CD4-positive, alpha-beta memory T cell (primary cell): ENCODE measurements at places on chromosomes 11 and 22. TPM values are rescaled to one million over a fixed set of nuclear protein-coding genes. Genes with fewer than 3 reads are reported as not detected.

DNA sequence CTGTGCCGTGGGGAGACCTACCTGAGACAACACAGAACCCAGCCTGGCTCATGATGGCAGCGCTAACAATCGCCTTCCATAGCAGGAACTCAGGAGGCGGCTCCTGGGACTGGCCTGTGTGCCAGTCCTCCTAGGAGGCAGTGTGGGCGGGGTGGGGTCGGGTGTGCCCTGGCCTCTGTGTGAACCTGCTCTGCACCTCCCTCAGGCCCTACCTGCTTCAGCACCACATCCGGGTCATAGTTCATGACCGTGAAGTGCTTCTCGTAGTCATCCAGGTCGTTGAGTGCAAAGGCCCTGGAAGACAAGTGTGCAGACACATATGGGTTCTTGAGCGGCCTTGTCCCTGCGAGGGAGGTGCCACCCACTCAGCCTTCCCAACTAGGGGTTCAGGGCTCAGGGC is 15.3 kb downstream of the TTLL12 start:
- no peak for DNase-seq

DNA sequence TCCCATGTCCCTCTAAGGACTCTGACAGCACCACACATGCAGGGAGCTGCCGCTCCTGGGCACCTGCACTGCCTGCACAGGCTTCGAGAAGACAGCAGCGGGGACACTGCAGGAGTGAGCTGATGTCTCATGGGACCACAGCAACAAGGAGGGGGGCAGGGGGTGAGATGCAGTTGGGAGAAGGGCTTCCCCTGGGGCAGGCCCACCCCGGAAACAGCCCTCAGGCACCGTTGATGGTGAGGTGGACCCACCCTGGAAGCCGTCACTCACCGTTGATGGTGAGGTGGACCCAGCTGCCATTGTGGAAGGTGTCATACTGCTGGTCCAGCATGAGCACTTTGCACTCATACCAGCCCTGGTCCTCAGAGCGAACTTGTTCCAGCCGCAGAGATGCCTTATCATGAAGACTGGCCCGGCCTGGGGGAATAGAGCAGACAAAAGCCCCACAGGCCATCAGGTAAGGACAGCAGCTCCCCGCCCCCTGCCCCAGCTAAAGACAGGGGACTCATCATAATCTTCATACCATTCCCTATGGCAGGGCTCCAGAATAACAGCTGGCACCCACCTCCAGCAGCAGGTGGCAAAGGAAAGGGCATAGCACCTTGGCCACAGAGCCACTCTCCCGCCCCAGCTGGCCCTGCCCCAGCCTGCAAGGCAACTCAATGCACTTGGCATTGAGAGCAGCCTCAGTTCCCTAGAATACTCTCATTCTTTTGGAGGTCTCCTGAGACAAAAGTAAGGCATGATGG is 12.6 kb downstream of the IGSF9B start:
- DNase-seq = no peak

GRCh38 chr11:119210050-119210449 is 3.9 kb downstream of the CBL start:
- no peak for DNase-seq

DNA sequence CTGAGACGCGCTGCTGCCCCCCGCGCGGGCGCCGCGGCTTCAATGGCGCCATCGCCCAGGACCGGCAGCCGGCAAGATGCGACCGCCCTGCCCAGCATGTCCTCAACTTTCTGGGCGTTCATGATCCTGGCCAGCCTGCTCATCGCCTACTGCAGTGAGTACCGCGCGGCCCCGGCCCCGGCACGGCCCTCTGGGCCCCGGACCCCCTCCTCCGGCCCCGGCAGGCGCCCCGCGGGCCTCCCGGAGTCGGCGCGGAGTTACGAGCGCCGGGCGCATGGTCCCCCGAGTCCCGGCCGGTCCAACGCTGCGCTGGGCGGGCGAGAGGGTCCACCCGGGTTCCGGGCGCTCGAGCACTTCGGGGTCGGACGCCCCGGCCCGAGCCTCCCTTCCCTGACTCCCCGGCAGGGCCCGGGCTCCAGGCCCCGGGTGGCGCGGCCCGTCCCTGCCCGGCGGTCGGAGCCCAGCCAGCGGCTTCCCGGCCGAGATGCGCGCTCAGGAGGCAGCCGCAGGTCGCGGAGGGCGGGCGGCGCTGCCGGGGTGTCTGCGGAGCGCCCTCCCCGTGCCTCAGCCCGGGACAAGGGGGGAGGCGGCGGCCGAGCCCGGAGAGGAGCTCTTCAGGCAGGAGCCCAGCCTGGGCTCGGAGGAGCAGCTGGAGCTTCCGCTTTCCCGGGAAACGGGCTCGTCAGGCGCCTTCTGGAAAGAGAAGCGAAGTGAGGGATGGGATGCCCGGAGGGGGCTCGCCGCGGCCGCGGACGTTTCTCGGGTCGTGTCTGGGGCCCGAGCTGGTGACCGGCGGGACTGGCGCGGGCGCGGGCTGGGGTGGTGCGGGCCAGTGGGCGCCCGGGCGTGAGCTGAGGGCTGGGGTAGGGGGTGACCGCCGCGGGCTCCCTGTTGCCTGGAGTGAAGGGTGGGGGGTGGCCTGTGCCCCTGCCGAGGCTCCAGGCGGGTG is 1337.8 kb downstream of the BRD1 start:
- DNase-seq = no peak

GRCh38 chr11:124762624-124763155 is 600 bp upstream of the ESAM start:
- no peak for DNase-seq

- DNase-seq = no peak
Observed at GRCh38 chr11:67636962-67637361, 2.6 kb downstream of the TBX10 start.

- no peak for DNase-seq
Observed at GRCh38 chr11:130448416-130449309, at the start of gene ADAMTS15. TSS of gene ADAMTS15 (plus strand) at chr11:130448645. CDS start at chr11:130448974, 329 bp downstream.

GRCh38 chr11:114083391-114084252 is 24.1 kb downstream of the ZBTB16 start:
- DNase-seq = no peak

- DNase-seq = no peak
Observed at GRCh38 chr11:112318184-112318591, 57.5 kb upstream of the PLET1 start.

GRCh38 chr11:15696069-15696468 is 581.3 kb downstream of the INSC start:
- no peak for DNase-seq

- peak; percentile 63 for DNase-seq
Observed at GRCh38 chr11:64152841-64153691, 12.8 kb downstream of the MACROD1 start.

GRCh38 chr22:50169774-50170341 is 673 bp upstream of the PANX2 start:
- DNase-seq = no peak

- DNase-seq = no peak
Observed at GRCh38 chr11:95592471-95592870, 197.1 kb downstream of the FAM76B start.

GRCh38 chr11:75654314-75654713 is 14.5 kb downstream of the MAP6 start:
- DNase-seq = no peak

DNA sequence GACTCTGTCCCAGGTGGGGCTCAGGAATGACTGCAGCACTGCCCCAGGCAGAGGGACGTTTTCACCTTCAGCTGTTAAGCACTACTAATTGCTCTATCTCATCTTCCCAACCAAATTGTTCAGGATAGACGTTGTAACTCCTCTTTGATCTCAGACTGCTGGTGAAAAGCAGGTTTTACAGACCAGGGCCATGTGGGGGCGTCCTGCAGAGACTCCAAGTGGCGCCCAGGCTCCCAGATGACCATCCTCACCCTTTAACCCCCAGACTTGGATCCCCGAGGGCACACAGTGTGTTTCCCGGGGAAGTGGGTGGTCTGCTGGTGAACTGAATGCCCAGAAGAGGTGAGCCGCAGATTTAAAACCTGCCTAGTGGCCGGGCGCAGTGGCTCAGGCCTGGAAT is 23.9 kb downstream of the FADD start:
- no peak for DNase-seq

DNA sequence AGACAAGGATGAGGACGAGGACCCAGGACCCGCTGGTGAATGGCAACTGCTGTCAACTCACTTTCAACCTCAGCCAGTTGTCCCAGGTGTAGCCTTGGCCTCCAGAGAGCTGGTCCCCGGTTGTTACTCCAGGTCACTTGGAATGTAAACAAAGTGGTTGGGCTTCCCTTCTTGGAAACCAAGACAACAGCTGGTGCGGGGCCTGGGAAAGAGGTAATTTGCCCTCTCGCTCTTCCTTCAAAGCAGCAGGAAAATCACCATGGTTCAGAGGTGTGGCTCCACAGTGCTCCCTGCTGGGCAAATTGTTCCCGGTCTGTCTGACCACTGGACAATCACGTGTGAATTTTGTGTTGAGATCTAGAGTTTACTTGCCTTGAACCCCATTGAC is 15.0 kb downstream of the SLC1A2 start:
- DNase-seq = no peak

DNA sequence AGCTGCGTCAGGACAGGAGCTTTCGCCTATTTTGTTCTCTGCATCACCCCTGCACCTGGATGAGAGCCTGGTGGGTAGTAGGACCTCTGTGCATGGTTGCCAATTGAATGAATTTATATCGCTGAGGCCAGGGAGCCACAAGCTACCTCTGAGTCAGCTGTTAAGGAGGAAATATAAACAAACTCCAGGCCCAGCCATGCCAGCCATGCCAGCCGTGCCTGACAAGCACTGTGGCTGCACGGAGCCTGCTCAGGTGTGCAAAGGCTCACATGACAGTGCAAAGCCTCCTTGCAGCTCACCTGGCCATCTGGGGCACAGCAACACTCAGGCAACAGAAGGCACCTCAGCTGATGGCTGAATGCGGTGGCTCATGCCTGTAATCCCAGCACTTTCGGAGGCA is 33.7 kb upstream of the LINC01488 start:
- DNase-seq = no peak

- no peak for DNase-seq
Observed at GRCh38 chr11:59145534-59145933, 2.9 kb downstream of the FAM111A start.

GRCh38 chr22:49975543-49976389 is 15.2 kb downstream of the PIM3 start:
- no peak for DNase-seq

DNA sequence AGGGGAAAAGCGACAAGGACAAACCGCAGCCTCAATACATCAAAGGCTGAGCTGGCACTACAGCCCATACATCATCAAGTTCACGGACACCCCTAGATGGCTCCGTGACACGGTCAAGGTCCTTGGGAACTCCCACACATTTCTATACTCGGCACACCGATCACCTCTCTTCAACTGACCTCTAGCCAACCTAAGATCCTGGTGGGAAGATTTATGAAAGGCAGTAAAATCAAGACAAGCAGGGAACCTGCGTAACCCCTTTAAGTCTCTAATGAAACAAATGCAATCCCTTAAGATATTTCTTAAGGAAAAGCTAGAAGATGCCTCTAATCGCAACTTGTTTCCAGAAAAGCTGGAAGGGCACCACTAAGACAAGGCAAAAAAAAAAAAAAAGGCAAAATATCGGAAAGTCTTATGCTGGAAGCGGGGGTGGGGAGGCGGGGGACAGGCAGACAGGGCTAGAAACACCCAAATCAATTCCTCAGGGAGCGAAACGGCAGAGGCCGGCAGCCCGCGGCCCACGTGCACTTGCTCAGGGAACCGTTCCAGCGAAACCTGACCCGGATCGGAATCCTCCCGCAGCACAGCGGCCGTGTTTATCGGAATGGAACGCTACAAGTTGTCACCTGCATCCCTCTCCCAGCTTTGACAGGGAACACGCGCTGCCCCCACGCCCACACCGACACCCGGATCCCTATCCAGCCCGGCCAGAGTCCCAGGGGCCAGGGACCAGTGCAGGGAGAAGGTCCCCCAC is 1.4 kb downstream of the ARHGAP20 start:
- no peak for DNase-seq

GRCh38 chr22:31585161-31585859 is 76.7 kb downstream of the PISD start:
- no peak for DNase-seq

- no peak for DNase-seq
Observed at GRCh38 chr11:108781946-108782345, 117.1 kb downstream of the DDX10 start.

ANGPTL5 gene
- not detected for total RNA-seq

SERHL2 gene
- total RNA-seq = 0.81 TPM

MS4A4A gene
- total RNA-seq = 0.39 TPM

CBLIF gene
- not detected for total RNA-seq

KCNJ11 gene
- total RNA-seq = not detected

UPK3A gene
- total RNA-seq = not detected

CD3E gene
- 581 TPM for total RNA-seq

PHETA2 gene
- total RNA-seq = 1.7 TPM

CLTCL1 gene
- total RNA-seq = 0.80 TPM

NAALAD2 gene
- not detected for total RNA-seq

SPDYC gene
- not detected for total RNA-seq
